HEK293T (cell line): ENCODE measurements at places on chromosomes 6 and 20.

DNA sequence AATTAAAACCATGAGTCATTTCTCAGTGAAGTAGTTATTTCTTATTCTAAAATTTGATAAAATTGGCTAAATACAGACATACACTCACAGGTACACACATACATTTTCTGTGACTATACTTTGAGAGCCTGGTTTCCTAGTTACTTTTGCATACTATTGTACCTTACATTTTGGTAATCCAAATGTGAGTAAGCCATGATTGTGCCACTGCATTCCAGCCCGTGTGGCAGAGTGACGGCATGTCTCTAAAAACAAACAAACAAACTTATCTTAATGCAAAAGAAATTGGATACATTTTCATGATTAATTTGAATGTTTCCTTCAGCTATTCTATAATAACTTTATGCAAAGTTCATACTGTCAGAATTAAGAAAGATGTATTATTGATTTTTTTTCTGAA, 628.8 kb downstream of the GRIK2 start:
- DNase-seq: no peak

DNA sequence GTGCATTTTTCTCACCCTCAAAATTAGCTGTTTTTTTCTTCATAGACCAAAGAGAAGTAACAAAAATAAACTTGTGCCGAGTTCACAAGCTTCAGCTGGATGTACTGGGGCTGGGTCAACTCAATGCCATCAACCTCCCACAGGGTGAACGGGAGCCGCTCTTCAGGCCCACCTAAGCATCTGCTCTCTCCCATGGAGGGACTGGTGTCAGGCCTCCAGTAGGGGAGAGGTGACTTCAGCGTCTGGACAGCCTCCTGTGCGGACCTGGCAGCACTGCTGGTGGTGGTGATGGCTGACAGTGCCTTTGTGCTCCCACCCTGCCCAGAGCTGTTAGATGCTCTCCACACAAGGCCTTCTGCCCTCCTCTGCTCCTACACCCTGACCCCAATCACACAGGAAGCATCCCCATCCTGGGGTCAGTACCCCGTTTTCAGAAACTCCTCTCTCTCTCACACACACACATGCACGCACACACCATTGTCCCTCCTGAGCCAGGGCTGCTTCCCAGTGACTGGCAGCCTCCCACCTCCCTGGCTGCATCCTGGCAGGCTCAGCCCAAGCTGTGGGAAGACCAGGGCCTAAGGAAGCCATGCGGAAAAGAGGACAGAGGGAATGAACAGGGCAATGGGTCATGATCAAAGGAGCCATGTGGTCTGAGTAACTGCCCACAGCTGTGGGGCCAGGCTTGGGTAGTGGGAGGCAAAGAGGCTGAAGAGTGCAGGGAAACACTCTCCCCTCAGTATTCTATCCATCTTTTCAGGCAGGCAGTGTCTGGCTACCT, 17.7 kb downstream of the CST8 start:
- DNase-seq: no peak

DNA sequence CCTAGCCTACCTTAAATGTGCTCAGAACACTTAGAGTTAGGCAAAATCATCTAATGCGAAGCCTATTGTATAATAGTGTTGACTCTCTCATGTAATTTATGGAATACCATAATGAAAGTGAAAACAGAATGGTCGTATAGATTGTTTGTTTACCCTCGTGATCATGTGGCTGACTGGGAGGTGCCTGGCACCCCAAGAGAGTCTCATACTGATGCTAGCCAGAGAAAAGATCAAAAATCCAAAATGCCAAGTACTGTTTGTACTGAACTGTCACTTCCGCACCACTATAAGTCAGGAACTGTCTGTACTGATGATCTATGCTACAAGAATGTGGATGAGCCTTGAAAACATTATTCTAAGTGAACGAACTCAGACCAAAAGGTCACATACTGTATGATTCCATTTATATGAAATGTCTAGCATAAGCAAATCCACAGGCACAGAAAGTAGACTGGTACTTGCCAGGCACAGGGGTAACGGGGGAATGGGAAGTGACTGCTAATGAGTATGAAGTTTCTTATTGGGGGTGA, 22.4 kb downstream of the ZMYND8 start:
- DNase-seq: no peak

- DNase-seq: no peak
Observed at GRCh38 chr6:157221049-157221816, 102.1 kb downstream of the TMEM242 start.

DNA sequence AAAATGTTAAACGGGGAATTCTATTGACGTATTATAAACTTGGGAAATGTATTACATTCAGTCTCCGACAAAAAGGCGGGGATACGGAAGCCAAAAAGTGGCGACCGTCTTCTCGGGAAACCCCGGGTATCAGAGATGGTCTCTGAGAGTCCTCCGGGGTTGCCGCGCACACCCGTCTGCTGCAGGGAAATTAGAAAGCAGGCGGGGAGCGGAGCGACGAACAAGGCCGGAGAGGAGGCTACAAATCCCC, 1.5 kb downstream of the SALL4 start:
- peak; percentile 22 for DNase-seq
